ENCODE measurements at places on chromosomes 6 and 20. TPM values are rescaled to one million over a fixed set of nuclear protein-coding genes. Genes with fewer than 3 reads are reported as not detected.

FOXC1 gene
- polyA plus RNA-seq: 4.0 TPM

FBXO9 gene
- 65.9 TPM for polyA plus RNA-seq

ABHD16B gene
- 0.05 TPM for polyA plus RNA-seq

RIMS4 gene
- not detected for polyA plus RNA-seq

SASH1 gene
- polyA plus RNA-seq: 11.6 TPM

NEDD9 gene
- 8.2 TPM for polyA plus RNA-seq

ZBTB12 gene
- 8.1 TPM for polyA plus RNA-seq

GJA10 gene
- not detected for polyA plus RNA-seq

SLC26A8 gene
- not detected for polyA plus RNA-seq

LY6G6C gene
- polyA plus RNA-seq: not detected

PXDC1 gene
- polyA plus RNA-seq: 63.3 TPM

ALDH8A1 gene
- polyA plus RNA-seq: 0.15 TPM

IRAK1BP1 gene
- polyA plus RNA-seq: 0.94 TPM

HLA-C gene
- polyA plus RNA-seq: 104 TPM

FAM217A gene
- not detected for polyA plus RNA-seq

RBL1 gene
- 3.3 TPM for polyA plus RNA-seq

POM121L2 gene
- polyA plus RNA-seq: not detected

PAK5 gene
- not detected for polyA plus RNA-seq

ULBP3 gene
- polyA plus RNA-seq: 11.1 TPM

SLC52A3 gene
- not detected for polyA plus RNA-seq

BEND6 gene
- 4.0 TPM for polyA plus RNA-seq

C2 gene
- 0.26 TPM for polyA plus RNA-seq

ACSS1 gene
- polyA plus RNA-seq: 1.0 TPM
